ENCODE measurements at places on chromosomes 7 and 10. TPM values are rescaled to one million over a fixed set of nuclear protein-coding genes. Genes with fewer than 3 reads are reported as not detected.
A peak's percentile ranks its signal among the peaks of the same experiment; 100 is the strongest.

Gene NACAD
- total RNA-seq = 0.12 TPM

GRCh38 chr7:6279341-6279740, 6.9 kb upstream of the CYTH3 start:
- H3K27ac ChIP-seq = no peak overlapping the region
- H3K4me1 ChIP-seq = no peaks in the 10 kb centered on the region
- H3K36me3 ChIP-seq = no peaks in the 10 kb centered on the region

DNA sequence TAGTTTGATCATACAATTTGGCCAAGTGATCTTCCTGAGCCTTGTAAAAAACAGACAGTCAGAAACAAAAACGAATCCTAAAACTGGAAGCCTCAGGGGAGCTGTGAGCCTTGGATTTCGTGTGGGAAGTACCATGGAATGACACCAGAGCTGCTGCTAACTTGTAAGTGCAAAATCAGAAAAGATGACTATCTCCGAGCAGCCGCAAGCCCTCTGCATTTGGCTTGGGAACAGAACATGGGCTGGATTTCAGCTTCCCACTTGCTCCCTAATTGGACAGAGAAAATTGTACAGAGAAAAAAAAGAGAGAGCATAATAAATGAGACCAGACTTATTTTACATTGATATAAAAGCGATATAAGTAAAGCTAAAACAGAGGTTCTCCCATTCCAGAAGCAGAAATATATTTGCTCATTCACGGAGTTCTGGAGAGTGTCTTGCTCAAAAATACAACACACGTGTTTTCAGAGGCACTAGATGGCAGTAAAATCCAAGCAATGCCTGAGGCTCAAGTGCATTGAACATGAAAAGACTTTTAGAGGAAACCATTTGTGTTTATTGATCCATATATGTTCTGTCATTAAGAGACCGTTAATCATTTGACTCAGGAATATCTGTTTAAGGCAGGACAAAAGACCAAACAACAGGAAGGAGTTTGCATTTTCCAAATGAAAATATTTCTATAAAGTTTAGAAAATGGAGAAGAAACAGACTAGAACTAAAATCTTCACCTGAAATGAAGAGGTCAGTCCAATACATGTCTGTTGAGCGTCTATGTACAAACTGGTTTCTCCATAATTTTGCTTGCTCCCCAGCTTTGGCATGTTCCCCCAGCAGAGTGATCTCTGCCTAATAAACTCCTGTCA, 78.3 kb upstream of the SLC26A5 start:
- H3K4me1 ChIP-seq = no peaks in the 10 kb centered on the region
- no peak overlapping the region for H3K27ac ChIP-seq
- no peaks in the 10 kb centered on the region for H3K36me3 ChIP-seq
- no peak overlapping the region for H3K4me3 ChIP-seq

- no peak overlapping the region for H3K4me3 ChIP-seq
- no peaks in the 10 kb centered on the region for H3K27me3 ChIP-seq
- no peaks in the 10 kb centered on the region for H3K4me1 ChIP-seq
- H3K27ac ChIP-seq = no peak overlapping the region
- no peak for DNase-seq
Measured at GRCh38 chr10:133455196-133455595, 1.5 kb downstream of the SCART1 start.

Gene ADIRF
- 11.1 TPM for total RNA-seq

- H3K4me1 ChIP-seq = peaks cover 5% of the 10 kb centered on the region
- no peak overlapping the region for H3K27ac ChIP-seq
- peak overlapping the region; percentile 66 for H3K4me3 ChIP-seq
- no peak for DNase-seq
- H3K36me3 ChIP-seq = no peaks in the 10 kb centered on the region
- H3K27me3 ChIP-seq = no peaks in the 10 kb centered on the region
Measured at GRCh38 chr7:87933605-87933952, 472 bp upstream of the ADAM22 start.

DNA sequence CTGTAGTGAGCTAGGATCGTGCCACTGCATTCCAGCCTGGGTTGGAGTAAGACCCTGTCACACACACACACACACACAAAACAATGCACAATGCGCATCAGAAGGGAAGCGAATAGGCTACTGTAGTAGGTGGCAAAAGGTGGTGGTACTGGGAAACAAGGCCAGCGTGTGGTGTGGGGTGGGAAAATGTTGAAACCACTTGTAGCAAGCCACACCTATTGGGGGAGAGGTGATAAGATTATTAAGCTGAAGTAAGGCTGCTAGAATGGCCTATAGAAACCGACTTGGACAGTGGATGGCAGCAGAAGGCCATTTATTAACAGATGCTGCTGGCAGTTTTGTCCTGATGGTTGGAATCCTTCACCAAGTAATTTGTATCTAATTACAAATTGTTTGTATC, 7.2 kb upstream of the CHCHD1 start:
- no peaks in the 10 kb centered on the region for H3K36me3 ChIP-seq
- peaks cover 16% of the 10 kb centered on the region for H3K4me1 ChIP-seq
- H3K27me3 ChIP-seq = no peaks in the 10 kb centered on the region
- DNase-seq = no peak
- peak overlapping the region; percentile 79 for H3K4me3 ChIP-seq

GRCh38 chr7:6623589-6624245, 8.3 kb downstream of the ZNF853 start:
- H3K4me1 ChIP-seq = no peaks in the 10 kb centered on the region
- no peak for DNase-seq
- H3K27ac ChIP-seq = no peak overlapping the region
- no peaks in the 10 kb centered on the region for H3K36me3 ChIP-seq
- no peak overlapping the region for H3K4me3 ChIP-seq

DNA sequence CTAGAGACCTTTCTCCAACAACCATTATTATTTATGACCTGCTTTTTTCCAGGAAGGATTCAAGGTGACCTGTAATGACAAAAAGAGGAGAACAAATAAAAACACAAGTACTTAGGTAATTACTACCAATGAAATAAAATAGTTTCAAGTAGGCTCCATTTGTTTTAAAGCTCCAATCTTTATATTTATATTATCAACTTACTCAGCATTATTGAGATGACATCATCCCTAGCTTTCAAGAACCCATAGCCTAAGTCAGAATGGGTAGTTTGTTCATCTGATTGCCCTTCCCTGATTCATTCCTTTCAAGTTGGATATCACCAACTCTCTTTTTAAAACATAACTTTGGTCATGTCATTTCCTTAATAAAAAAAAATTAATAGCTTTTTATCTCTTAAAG, 131.5 kb downstream of the GRM3 start:
- H3K4me3 ChIP-seq = no peak overlapping the region
- no peaks in the 10 kb centered on the region for H3K4me1 ChIP-seq
- DNase-seq = no peak
- no peak overlapping the region for H3K27ac ChIP-seq

DNA sequence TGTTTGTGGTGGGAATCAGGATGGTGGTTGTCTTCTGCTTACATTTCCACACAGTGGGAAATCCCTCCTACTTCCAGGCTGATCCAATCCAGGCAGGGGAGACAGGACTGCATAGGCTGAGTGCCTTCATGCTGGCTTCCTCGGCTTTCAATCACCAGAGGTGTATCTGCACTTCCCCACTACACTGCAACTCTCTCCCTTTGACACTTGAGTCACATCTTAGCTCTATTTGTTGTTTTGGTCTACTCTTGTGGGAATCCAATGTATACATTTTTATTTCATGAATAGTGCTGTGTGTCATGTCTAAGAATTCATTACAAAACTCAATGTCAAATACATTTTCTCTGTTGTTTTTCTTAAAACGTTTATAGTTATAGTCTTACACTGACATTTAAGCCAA, 735.6 kb downstream of the XPNPEP1 start:
- no peak overlapping the region for H3K4me3 ChIP-seq
- no peaks in the 10 kb centered on the region for H3K4me1 ChIP-seq
- no peaks in the 10 kb centered on the region for H3K27me3 ChIP-seq
- H3K36me3 ChIP-seq = no peaks in the 10 kb centered on the region
- no peak overlapping the region for H3K27ac ChIP-seq
- no peak for DNase-seq

- DNase-seq = no peak
- no peak overlapping the region for H3K4me3 ChIP-seq
- H3K4me1 ChIP-seq = no peaks in the 10 kb centered on the region
Measured at GRCh38 chr10:49161411-49161997, 26.7 kb downstream of the TMEM273 start.

Gene NEUROD6
- total RNA-seq = not detected

- no peak overlapping the region for H3K27ac ChIP-seq
- no peaks in the 10 kb centered on the region for H3K27me3 ChIP-seq
- no peak overlapping the region for H3K4me3 ChIP-seq
- no peaks in the 10 kb centered on the region for H3K4me1 ChIP-seq
Measured at GRCh38 chr10:128579901-128580300, 453.7 kb upstream of the MKI67 start.

Gene CDK14
- total RNA-seq = 15.5 TPM

Gene NPSR1
- not detected for total RNA-seq

- peaks cover 3% of the 10 kb centered on the region for H3K4me1 ChIP-seq
- no peak for DNase-seq
- H3K4me3 ChIP-seq = no peak within 1 kb of the TSS
- peaks cover 32% of the 10 kb centered on the region for H3K27me3 ChIP-seq
Measured at GRCh38 chr7:27151931-27152815, at the start of gene HOXA3. Gene HOXA3, minus strand, starts transcription at chr7:27152583. Its CDS starts 41,943 bp downstream, at chr7:27110640.

Data from right lobe of liver (tissue), 6 donors.